ENCODE measurements at places on chromosomes 1 and 21. TPM values are rescaled to one million over a fixed set of nuclear protein-coding genes. Genes with fewer than 3 reads are reported as not detected.
A peak's percentile ranks its signal among the peaks of the same experiment; 100 is the strongest.

- H3K4me3 ChIP-seq: no peak overlapping the region
- H3K36me3 ChIP-seq: no peaks in the 10 kb centered on the region
- H3K27me3 ChIP-seq: no peaks in the 10 kb centered on the region
- peaks cover 22% of the 10 kb centered on the region for H3K4me1 ChIP-seq
Observed at GRCh38 chr1:245990315-245991022, 516.6 kb downstream of the SMYD3 start.

DNA sequence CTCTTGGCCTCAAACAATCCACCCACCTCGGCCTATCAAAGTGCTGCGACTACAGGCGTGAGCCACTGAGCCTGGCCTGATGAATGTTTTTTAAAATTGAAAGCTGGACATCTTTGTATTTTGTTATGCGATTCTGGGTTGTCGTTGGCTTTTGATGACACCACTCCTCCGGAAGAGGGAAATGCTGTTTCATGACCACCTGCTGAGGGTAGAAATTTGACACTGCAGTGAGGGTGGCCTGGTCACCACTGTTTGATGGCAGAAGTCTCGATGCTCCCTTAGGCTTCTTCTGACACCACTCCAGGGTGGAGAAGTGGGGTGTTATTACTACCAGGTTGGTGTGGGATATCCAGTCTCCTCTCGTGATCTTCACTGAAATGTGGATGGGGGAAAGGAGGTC is 357.2 kb downstream of the RGS7 start:
- no peaks in the 10 kb centered on the region for H3K4me1 ChIP-seq
- H3K4me3 ChIP-seq: no peak overlapping the region
- DNase-seq: no peak
- H3K27me3 ChIP-seq: no peaks in the 10 kb centered on the region

GRCh38 chr21:34126691-34127090 is 53.3 kb downstream of the MRPS6 start:
- peaks cover 6% of the 10 kb centered on the region for H3K36me3 ChIP-seq
- H3K27me3 ChIP-seq: no peaks in the 10 kb centered on the region
- no peak for DNase-seq
- H3K4me1 ChIP-seq: peaks cover 23% of the 10 kb centered on the region
- peak overlapping the region; percentile 6 for H3K27ac ChIP-seq

- peaks cover 24% of the 10 kb centered on the region for H3K36me3 ChIP-seq
- no peaks in the 10 kb centered on the region for H3K27me3 ChIP-seq
- peak overlapping the region; percentile 25 for H3K27ac ChIP-seq
- no peak for DNase-seq
Observed at GRCh38 chr21:42004406-42005199, 5.6 kb downstream of the ZBTB21 start.

GRCh38 chr1:208335371-208336136 is 91.4 kb upstream of the PLXNA2 start:
- DNase-seq: no peak
- H3K27me3 ChIP-seq: no peaks in the 10 kb centered on the region
- no peak overlapping the region for H3K27ac ChIP-seq
- H3K36me3 ChIP-seq: no peaks in the 10 kb centered on the region
- no peaks in the 10 kb centered on the region for H3K4me1 ChIP-seq
- H3K4me3 ChIP-seq: no peak overlapping the region

DNA sequence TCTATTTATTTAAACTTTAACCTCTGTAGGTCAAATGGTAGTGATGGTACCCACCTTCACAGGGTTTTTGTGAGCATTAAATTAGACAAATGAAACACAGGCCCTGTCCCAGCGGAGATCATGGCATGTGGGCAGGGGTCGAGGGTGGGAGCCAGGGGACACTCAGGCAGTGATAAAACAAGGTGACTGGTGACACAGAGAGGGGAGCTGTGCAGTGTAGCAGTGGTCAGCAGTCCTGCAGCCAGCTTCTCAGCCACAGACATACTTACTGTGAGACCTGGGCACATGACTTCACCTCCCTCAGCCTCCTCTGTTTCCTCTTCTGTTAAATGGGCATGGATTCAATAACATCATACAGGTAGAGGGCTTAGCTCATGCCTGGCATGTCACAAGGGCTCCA is 44.9 kb downstream of the SRRM1 start:
- DNase-seq: no peak
- H3K4me1 ChIP-seq: peaks cover 20% of the 10 kb centered on the region
- no peaks in the 10 kb centered on the region for H3K27me3 ChIP-seq

DNA sequence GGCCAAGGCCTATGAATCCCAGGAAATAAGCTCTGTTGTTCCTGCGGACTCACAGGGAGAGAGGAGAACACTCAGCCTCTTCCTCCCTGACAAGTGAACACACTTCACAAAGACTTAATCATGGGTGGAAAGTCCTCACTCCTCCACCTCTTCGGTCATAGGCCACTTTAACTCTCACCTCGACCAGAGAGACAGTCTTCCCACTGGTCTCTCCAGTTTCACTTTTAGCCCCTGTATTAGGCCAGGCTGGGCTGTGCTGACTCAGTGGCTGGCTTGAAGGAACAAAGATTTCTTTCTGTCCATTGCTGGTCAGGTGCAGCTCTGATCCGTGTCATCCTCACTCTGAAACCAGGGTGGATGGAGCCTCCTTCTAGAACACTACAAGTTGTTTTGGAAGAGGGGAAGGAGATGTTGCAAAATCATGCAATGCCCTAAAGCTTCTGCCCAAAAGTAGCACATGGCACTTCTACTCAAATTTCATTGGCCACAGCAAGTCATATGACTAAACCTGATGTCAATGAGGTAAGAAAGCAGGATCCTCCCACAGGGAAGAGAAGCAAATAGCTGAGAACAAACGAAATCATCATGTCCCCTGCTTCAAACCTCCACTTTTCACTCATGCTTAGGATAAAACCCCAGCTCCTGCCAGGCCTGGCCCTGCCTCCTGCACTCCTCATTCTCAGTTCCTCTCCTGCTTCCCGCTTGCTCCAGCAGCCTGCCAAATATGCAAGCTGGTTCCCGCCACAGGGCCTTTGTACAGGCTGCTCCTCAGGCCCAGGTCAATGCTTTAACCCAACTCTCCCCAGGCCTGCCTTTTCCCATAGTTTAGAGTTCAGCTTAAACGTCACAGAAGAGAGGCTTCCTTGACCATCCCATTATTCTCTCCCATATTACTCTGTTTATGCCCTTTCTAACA is 150.5 kb upstream of the RUNX3 start:
- H3K36me3 ChIP-seq: no peaks in the 10 kb centered on the region
- peaks cover 16% of the 10 kb centered on the region for H3K27me3 ChIP-seq
- no peak for DNase-seq
- no peaks in the 10 kb centered on the region for H3K4me1 ChIP-seq
- no peak overlapping the region for H3K4me3 ChIP-seq

DNA sequence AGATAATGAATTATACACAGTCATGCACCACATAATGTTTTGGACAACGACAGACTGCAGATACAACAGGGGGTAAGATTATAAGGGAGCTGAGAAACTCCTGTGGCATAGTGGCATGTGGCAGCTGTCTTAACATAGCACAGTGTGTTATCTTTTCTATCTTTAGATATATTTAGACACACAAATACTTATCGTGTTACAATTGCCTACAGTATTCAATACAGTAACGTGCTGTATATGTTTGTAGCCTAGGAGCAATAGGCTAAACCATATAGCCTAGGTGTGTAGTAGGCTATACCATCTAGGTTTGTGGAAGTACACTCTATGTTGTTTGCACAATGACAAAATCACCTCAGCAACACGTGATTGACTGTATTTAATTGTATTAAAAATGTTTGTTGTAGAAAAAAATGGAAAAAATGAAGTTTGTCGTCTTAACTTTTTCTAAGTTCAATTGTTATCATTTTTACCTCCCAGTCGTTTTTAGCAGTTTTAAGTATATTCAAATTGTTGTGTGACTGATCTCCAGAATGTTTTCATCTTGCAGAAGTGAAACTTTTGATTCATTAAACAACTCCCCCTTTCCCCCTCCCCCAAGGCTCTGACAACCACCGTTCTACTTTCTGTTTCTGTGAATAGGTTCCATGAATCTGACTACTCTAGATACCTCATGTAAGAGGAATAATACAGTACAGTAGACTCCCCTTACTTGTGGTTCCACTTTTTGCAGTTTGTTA is 351.0 kb upstream of the B3GALT2 start:
- H3K4me3 ChIP-seq: no peak overlapping the region
- no peaks in the 10 kb centered on the region for H3K36me3 ChIP-seq

DNA sequence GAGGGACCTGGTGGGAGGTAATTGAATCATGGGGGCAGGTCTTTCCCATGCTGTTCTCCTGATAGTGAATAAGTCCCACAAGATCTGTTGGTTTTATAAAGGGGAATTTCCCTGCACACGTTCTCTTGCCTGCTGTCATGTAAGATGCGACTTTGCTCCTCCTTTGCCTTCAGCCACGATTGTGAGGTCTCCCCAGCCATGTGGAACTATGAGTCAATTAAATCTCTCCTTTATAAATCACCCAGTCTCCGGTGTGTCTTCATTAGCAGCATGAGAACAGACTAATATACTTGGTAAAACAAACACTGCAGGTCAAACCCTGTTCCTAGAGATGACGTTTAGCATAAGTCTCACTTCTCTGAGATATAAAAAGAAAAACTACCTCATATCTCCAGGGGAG is 148.3 kb downstream of the MATN1 start:
- H3K4me3 ChIP-seq: no peak overlapping the region
- H3K27me3 ChIP-seq: peaks cover 11% of the 10 kb centered on the region
- H3K27ac ChIP-seq: no peak overlapping the region
- no peak for DNase-seq
- no peaks in the 10 kb centered on the region for H3K4me1 ChIP-seq

DNA sequence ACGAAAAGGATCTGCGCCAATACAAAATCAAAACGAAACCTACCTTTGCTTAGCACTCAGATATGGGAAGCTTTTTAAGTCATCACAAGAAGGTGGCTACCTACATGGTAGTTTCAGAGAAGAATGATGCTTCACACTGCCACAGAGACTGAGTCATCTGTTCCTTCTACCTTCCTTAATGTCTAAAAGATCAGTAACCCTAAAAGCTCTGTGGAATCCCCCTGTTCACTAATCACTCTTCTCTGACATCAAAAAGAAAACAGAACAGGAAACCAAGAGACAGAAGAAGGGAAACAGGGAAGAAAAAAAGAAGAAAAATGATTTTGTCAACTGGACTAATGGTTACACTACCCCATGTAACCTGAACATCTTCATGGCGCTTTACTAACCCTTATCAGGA is 177.2 kb downstream of the SMYD3 start:
- H3K27me3 ChIP-seq: no peaks in the 10 kb centered on the region
- H3K27ac ChIP-seq: no peak overlapping the region
- no peak overlapping the region for H3K4me3 ChIP-seq
- DNase-seq: no peak

DNA sequence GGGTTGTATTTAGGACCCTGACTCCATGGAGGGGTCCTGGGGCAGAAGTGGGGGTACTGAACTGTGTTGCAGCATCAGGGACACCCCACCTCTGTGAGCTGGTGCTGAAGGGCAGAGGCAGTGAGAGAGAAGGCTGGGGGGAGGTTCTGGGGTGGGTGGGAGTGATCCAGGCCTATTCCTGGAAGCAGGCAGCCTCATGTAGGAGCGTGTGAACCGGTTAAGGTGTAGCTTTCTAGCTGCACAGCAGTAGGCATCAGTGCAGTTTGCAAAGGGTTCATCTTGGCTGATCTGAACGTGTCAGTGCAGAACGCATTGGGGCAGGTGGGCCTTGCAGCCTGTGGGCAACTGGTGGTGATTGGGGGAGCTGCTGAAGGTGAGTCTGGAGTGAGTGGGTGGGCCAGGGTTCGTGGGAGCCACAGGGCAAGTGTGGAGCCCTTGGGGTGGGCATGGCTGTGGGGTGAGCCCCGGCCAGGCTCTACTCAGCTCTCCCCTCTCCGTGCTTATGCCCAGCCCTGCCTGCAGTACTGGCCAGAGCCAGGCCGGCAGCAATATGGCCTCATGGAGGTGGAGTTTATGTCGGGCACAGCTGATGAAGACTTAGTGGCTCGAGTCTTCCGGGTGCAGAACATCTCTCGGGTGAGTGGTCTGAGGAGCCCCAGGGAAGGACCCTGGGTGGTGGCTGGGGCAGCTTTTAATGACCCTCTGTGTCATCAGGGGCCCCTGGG is 86.7 kb downstream of the PTPRU start:
- no peak for DNase-seq
- no peaks in the 10 kb centered on the region for H3K4me1 ChIP-seq
- H3K4me3 ChIP-seq: no peak overlapping the region
- no peaks in the 10 kb centered on the region for H3K27me3 ChIP-seq
- no peaks in the 10 kb centered on the region for H3K36me3 ChIP-seq

DNA sequence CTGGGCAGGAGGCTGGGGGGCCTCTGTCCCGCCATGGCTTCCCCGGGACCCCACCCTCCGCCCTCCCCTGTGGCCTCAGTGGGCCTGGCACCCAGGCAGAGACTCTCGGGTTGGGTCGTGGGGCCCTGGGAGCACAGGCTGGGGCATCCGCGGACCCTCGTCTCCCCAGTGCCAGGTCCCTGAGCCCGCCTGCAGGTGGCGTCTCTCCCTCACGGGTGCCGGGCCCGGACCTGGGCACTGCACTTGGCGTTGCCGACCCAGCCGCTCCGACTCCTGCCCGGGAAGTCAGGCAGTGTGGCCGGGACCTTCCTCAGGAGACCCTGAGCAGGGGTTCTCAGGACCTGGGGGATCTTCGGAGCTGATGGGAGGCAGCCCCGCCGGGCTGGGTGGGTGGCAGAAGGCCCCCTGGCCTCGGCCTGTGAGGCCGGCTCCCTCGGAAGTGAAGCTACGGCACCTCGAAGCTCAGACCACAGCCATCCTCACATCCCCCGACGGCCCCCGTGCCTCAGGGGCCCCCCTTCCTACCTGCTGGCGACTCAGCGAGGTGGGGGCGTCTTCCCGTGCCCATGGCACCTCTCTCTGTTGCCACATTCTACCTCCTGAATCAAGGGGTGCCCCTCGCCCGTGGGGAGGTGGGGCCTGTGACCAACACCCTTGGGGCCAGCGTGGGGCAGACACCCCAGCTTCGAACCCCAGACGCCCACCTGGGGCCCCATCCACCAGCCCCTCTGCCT is 6.4 kb upstream of the C1orf159 start:
- no peak overlapping the region for H3K27ac ChIP-seq
- peaks cover 8% of the 10 kb centered on the region for H3K27me3 ChIP-seq
- H3K4me1 ChIP-seq: no peaks in the 10 kb centered on the region
- H3K4me3 ChIP-seq: peak overlapping the region; percentile 62
- peak; percentile 100 for DNase-seq

The CYP4A22 gene
- total RNA-seq: not detected

The NTMT2 gene
- total RNA-seq: not detected

The DNASE2B gene
- not detected for total RNA-seq

The C1orf94 gene
- total RNA-seq: not detected

The SERPINC1 gene
- not detected for total RNA-seq

The PRELP gene
- 0.29 TPM for total RNA-seq

The COL8A2 gene
- total RNA-seq: 15.2 TPM

The RASAL2 gene
- total RNA-seq: 59.4 TPM

The ANXA9 gene
- total RNA-seq: under 0.01 TPM

All from osteoblast (primary cell).